ENCODE measurements at places on chromosomes 7 and 10.
A peak's percentile ranks its signal among the peaks of the same experiment; 100 is the strongest.

- DNase-seq: no peak
Measured at GRCh38 chr10:88682491-88682890, 18.2 kb downstream of the LIPF start.

- DNase-seq: no peak
Measured at GRCh38 chr7:115292381-115292780, 370.5 kb downstream of the MDFIC start.

- DNase-seq: no peak
Measured at GRCh38 chr7:96624954-96625353, 84.7 kb downstream of the SEM1 start.

- no peak for DNase-seq
Measured at GRCh38 chr10:116691635-116692034, 50.7 kb downstream of the HSPA12A start.

DNA sequence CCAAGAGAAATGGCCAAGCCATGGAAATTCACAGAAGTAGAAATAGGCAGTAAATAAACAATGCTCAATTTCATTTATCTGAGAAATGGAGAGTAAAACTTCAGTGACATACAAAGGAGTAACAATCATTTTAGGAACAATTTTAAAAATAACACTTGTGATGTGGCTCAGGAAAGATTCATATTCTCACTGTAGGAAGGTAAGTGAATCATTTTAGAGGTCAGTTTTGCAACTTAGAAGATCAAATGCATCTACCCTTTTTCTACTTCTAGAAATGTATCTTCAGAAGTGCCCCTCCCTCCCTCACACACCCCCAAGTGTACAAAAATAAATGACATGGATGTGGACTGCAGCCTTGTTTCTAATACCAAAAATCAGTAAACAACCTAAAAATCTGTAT, 78.3 kb downstream of the ALOX5 start:
- no peak for DNase-seq

GRCh38 chr10:6737080-6737641, 157.1 kb upstream of the PRKCQ start:
- DNase-seq: peak; percentile 92

DNA sequence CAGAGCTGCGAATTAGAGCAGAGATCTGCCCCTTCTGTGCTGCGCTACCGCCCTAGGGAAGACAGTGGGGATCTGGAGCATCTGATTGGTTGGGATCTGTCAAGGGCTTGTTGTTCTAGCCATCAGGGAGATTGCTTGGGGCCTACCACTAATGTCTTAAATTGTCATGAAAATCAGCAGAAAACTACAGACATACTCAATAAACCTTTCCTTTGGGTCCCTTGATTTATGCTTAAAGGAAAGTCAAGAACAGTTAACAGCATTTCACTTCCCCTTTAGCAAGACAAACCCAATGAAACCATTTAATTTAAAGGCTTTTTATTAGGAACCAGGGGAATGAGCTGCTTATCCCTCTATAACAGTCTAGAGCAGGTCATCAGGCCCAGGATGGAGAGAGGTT, 10.0 kb downstream of the SLC25A28 start:
- no peak for DNase-seq

GRCh38 chr7:142883145-142883544, 2.4 kb downstream of the TRPV6 start:
- DNase-seq: no peak

DNA sequence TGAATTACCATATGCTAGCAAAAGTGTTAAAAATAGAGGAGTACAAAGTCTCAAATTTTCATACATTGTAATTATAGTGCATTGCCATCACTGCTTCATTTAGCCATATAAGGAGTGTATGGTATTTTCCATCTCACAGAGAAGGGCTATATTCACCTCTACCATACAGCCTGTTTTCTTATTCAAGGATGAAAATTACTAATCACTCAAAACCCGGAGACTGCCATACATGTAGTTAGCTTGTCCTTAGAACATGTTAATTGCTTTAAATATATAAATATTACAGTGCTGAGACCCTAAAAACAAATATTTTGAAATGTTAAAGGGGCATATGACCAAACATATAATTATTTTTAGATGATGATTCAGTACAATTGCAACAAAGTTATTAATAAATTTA, 49.4 kb downstream of the CPEB3 start:
- no peak for DNase-seq

GRCh38 chr10:74889662-74889998, 63.2 kb downstream of the KAT6B start:
- DNase-seq: peak; percentile 5

DNA sequence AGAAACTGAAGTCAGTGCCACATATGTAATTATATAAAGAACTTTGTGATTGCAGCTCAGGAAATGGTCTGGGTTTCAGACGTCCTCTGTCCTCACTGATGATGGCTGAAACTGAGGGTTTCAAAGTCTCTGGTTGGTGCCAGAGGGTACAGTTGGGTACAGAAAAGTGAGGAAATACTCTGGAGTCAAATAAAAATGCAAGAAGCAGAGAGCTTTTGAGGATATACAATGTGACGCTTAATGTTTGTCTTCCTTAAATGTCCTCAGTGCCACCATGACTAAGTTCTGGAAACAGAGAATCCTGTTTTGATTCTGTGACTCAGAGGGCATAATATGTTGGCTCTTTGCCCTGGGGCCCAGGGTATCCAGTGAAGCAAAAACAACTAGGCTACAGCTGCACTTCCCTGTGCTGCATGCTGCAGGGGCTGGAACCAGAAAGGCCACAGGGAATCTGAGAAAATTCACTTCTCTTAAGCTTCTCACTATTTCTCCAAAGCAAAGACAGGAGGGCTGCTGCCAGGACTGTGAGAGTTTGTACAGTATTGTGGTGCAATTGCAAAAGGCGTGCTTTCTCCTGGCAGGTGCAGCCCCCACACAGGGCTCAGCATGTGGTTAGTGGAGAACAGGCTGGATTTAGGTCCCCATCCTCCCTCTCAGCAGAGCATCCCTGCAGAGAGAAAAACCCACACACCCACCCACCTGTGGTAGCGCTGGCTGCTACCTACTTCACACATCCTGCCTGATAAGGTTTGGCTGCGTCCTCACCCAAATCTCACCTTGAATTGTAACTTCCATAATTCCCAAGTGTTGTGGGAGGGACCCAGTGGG, 169.5 kb upstream of the SVIL start:
- DNase-seq: peak; percentile 97

DNA sequence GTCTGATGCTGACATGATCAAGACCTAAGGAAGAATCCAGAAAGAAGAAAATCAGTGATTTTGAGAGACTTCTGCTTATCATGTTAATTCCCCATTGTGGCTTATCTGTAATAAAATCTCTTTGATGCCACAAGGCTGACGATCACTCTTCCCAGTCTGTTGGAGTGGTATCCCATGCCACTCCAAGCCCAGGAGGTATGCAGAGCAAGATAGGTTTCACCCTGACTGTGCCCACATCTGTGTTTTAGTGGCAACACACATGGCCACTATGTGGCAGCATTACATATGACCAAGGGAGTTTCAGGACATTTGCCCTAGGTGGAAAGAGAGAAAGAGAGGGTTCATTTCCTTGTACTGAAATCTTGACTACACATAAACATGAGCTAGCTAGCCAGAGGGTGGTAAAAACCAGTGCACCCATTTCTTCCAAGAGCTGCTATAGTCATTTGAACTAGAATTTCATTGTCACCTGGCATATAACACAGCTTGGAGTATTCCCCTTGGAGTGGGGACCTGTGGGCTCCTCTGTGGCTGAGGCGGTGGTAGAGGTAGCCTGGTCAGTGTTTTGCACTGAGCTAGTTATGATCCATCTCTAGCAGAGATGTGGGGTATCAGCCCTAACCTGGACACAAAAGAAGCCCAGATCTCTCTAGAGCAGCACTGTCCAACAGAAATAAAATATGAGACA, 20.8 kb downstream of the LAMB4 start:
- no peak for DNase-seq

GRCh38 chr10:89670926-89671325, 25.9 kb upstream of the PANK1 start:
- DNase-seq: no peak

DNA sequence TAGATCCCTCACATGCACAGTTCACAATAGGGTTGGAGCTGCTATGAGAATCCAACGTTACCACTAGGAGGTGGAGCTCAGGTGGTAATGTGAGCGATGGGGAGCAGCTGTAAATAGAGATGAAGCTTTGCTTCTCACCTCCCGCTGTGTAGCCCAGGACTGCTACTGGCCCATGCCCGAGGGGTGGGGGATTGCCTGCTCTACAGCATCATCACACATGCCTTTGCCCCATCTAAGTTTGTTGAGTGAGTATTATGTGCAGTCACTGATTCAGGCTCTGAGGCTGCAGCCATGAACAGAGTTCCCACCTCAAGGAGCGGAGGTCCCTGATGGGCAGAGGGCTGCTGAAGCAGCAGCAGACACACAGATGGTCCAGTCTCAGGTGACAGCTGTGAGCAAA, 94.1 kb downstream of the CHST15 start:
- DNase-seq: no peak

DNA sequence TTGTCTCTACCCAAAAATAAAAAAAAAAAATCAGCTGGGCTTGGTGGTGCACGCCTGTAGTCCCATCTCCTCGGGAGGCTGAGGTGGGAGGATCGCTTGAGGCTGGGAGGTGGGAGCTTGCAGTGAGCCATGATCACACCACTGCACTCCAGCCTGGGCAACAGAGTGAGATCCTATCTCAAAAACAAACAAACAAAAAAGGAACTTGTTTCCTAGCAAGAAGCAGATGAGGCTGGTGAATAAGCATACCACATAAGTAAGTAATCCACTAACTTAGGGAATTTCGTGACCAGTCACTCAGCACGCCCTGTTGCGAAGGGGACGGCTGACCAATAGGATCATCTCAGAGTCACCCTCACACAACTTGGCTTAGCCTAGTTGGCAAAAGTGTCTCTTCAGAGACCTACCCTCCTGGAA, 64.6 kb downstream of the CUX1 start:
- DNase-seq: peak; percentile 75

GRCh38 chr10:49756641-49757040, 5.5 kb downstream of the OGDHL start:
- DNase-seq: no peak

- no peak for DNase-seq
Measured at GRCh38 chr7:49091519-49091918, 167.2 kb downstream of the CDC14C start.

GRCh38 chr10:4137299-4137698, 352.3 kb upstream of the KLF6 start:
- no peak for DNase-seq

DNA sequence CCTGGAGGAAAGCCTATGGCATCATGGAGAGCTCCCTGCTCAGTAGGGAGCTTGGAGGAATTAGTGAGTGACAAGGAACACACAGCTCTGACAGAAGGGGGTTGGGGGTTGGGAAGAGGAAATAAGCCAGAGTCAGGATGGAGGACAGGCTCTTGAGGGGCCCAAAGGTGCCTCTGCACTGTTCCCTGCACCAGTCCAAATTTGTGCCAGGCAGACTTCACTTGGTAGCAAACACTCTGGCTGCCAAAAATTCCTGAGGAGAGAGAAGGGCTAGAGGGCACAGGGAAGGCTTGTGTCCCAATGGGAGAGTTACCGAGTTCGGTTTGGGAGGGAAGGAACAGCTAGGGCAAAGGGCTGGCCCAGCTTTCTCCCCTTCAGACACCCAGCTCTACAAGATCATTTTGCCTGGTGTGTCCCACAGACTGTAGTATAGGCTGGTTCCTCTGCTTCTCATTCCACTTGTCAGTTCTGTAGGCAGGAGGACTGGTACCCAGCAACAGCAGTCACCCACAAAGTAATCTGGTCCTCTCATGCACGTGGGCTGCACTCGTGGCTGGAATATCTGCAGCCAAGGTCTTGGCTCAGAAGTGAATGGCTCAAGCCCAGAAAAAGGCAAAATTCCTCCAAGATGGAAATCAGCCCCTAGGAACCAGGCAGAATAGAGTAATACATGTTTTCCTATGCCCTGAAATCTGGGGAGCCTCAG, 8.0 kb upstream of the KCNIP2 start:
- DNase-seq: no peak

- no peak for DNase-seq
Measured at GRCh38 chr7:134768243-134768642, 11.2 kb upstream of the CALD1 start.

DNA sequence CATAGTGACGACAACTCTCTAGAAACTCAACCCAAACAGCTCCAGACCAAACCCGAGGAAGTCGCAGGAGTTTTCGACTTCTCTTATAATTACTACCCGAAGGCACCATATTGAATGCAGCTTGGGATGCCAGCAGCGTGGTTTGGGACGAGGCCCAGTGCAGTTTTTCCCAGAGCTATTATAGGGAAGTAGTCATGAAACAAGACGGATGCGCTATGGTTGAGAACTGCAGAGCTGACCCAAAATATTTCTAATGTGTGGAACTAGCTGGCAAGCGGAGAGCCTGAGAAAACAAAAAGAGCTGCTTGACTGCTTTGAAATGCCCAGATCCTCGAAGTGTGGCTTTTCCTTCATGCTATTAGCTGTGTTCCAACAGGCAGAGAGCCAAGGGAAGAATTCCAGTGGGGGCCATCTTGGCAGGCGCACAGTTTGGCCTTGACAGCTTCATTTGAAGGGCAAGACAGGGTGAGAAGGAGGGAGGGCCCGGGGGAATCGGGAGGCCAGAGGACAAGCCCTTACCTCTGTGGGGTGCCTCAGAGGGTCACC, 122.7 kb downstream of the CUL2 start:
- no peak for DNase-seq

DNA sequence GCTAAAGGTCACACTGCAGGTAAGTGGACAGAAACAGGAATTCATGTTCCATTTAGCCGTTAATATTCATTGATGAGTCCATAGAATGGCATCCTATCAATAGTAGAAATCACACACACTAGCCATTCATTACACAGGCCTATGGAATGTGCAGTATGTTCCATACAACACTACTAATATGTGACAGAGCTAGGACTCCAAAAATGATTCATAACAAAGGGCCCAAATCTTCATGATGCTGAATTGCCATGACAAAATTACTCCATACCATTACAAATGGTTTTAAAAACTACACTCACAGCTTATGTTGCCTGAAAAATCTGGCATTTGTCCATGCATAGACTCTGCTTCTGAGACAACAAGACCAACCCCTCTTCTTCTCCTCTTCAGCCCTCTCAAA, 549.1 kb downstream of the XPNPEP1 start:
- DNase-seq: peak; percentile 78

- no peak for DNase-seq
Measured at GRCh38 chr7:135209225-135209834, 2.0 kb downstream of the WDR91 start.

- DNase-seq: no peak
Measured at GRCh38 chr7:28263622-28264271, 83.2 kb upstream of the JAZF1 start.

GRCh38 chr10:29881336-29881771, 178.0 kb downstream of the JCAD start:
- no peak for DNase-seq

GRCh38 chr10:133262696-133263095, 14.0 kb downstream of the ADAM8 start:
- no peak for DNase-seq
